ENCODE measurements at places on chromosomes 1 and 21.

GRCh38 chr1:227900571-227901051 lies 47.1 kb downstream of the WNT9A start:
- DNase-seq: no peak

DNA sequence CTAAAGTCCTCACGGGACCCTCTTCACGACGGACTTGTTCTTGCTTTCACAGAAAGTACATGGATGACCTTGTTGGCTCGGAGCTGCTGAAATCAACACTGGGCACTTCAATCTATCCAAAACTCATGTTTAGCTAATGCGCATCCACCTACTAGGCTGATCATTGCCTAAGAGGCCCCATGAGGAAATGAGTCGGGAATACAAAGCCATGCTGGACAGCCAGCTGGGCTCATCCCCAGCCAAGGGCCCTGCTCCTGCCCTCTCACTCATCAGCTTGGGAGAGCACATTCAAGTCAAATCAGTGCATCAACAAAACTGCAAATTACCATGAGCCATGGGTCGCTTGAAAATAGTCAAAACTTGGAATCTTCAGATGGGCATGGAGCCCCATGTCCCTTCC lies 14.8 kb upstream of the HEYL start:
- DNase-seq: no peak

GRCh38 chr21:46540087-46540710 lies 64.7 kb downstream of the S100B start:
- DNase-seq: peak; percentile 32

DNA sequence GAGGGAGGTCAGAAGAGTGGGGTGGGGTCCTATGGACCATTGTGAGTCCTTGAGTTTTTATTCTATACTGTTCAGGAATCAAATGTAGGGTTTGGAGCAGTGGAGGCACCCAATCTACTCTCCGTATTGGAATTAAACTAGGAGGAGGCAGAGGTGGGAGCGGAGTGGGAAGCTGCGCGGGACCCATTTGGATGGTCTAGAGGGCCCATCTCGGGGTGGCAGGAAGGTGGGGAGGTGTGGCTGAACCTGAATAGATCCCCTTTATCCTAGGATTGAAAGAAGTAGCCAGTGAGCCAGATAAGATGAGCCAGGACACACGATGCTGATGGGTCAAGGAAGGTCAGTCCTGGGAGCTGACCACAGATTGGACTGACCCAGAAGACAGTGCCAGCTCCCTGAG lies 325.8 kb downstream of the AJAP1 start:
- no peak for DNase-seq

All from CD4-positive, alpha-beta T cell treated with Interleukin-6 at 100 ng/mL for 8 hours (primary cell).